Stimulated activated effector memory CD8-positive, alpha-beta T cell treated with anti-CD3 and anti-CD28 coated beads, Interleukin-12 subunit alpha, Interleukin-12 subunit beta, amount 100 ng/mL, for 72 hours (primary cell): ENCODE measurements at places on chromosomes 3 and 15.

DNA sequence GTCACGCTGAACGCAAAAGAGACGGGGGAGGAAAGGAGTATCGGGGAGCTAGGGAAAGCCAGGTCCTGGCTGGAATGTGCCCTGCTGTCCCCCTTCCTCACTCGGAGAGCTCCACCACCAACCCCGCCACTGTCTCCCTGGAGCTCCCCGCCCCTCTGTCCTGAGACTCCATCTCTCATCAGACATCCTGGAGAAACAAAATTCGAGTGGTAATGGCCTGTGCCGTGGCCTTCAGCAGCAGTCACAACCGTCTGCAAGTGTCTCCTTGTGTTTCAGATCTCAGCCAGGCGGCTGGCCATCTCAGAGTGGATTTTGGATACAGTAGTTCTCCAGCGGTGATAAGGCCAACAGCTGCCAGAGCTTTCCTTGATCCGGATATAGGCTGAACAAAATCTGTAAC is 76.9 kb downstream of the OCA2 start:
- DNase-seq: peak; percentile 30

DNA sequence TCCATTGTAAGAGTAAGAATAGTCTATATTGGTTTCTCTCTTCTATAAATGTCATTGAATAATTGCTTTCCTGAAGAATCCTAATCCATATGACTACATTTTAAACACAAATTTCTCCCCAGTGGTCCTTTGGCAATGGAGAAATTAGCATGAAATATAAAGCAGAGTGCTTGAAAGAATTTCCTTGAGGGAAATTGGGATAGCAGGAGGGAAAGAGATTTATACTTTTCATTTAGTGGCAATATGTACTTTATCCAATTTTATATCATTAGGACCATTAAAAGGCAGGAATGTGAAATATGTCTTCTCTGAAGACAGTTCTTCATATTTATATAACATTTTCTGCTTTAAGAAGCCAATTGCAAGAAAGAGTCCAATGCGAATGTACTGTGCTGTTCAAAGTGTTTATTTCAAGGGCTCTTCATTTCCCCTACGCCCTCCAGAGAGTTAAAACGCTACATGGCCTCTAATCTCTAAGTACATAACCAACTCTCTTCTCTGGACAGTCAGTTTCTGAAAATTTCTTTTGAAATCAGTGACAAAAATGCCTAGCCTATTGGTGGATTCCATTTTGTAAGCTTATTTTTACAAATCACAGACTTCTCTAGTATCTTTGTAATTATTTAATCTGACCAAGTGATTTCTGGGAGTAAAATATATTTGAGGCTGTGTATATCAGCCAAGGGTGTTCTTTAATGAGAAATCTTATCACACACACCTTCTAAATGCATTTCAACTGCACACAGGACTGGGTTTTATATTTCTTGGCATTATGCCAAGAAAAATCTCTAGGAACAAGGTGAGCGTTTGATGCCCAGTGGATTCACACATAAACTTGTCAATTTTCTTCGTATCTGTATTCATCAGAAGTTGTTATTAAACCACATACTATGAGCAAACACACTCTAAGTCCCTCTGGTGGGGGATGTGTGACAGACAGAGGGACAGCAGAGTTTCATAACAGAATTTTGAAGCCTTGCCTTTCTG is 51.2 kb downstream of the KCNAB1 start:
- no peak for DNase-seq

DNA sequence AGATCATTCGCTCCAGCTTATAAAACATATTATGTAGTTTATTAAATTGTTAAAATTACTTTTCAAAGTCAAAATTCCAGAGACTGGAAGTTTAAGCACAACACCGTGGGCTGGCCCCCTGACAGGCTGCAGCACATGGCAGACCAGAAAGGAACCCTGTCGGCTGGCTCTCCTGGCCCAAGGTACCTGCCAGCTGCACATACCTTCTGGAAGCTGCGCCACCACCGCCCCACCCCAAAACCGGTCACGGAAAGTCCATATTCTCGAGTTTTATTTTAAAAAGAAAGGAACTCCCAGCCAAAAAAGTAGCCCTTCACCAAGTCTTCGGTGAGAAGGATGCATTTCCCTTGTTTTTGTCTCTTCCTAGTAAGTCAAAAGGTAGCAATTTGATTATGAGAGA is 94.6 kb downstream of the FOXP1 start:
- no peak for DNase-seq

DNA sequence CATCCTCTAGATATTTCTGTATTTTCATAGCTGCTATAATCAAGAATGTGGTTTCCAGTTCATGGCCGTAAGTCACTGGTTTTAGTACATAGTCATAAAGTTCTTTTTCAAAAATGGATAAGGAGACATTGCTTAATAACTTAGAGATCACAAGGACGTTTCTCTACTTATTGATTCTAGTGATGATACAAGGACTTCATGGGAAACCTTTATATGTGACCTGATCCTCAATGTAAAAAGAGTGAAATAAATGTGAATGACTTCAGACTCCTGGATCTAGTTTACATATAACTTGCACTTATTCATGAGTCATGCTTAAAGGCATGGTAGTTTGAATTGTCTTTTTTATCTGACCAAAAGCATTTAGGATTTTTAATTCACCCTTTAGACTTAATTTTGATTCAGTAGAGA is 35.2 kb downstream of the TSC22D2 start:
- no peak for DNase-seq

DNA sequence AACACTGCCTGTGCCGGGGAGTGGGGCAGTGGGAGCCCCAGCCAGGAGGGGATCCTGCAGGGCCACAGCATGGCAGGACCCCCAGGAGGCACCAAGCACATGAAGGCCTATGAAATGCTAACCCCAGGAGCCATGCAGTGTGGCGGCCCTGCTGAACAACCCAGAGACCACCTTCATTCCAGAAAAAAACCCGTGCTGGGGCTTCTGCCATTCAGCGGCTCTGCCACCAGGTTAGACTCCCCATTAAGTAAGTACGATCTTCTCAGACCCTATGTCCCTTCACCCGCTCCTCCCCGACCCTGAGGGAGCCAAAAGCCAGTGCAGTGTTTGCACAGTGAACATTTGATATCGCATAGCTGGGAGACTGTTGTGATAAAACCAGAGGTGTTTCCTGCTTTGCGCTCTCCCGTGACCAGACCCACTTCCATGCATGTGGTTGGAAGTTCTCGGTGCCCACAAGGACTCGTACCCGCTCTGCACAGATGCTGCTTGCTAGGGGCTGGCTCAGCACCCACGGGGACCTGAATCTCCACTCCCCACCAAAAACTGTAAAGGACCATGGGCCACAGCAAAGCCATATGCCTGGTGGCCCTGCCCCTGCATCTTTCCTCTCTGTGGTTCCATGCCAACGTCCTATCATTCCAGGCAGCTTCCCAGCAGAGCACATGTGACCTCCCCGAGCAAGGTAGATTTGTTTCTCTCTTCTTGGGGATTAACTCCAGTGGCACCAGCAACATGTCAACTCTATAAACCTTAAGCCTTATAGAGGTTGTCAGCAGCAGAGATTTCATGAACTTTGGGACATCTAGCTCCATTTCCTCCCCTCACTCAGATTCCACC is 5.3 kb downstream of the PLA2G4D start:
- no peak for DNase-seq

- no peak for DNase-seq
Observed at GRCh38 chr3:58375254-58375653, 42.6 kb downstream of the PXK start.
